Kidney capillary endothelial cell (primary cell): ENCODE measurements at places on chromosomes 1 and 21.

GRCh38 chr1:179058487-179059483 is 23.1 kb upstream of the TOR3A start:
- DNase-seq: no peak

- DNase-seq: no peak
Observed at GRCh38 chr1:8408151-8408839, 90.4 kb downstream of the SLC45A1 start.

GRCh38 chr1:91124989-91125417 is 103.2 kb upstream of the ZNF644 start:
- DNase-seq: no peak

DNA sequence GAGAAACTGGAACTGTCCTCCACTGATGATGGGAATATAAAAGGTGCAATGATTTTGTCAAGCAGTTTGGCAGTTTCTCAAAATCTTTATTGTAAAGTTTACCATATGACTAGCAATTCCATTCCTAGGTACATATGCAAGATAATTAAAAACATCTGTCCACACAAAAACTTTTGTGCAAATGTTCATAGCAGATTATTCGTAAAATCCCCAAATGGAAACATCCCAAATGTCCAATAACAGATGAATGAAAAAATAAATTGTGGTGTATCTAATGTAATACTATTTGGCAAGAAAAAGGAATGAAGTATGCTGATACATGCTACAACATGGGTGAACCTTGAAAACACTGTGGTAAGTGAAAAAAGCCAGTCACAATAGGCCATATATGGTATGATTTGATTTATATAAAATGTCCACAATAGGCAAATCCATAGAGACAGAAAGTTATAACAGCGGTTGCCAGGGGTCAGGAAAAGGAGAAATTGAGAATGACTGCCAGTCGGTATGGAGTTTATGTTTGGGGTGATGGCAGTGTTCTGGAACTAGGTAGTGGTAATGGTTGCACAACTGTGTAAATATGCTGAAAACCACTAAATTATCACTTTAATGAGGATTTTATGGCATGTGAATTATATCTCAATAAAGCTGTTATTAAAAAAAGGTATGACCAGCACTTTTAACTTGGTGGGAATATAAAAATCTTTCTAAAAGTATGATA is 81.7 kb upstream of the BEND5 start:
- DNase-seq: no peak

DNA sequence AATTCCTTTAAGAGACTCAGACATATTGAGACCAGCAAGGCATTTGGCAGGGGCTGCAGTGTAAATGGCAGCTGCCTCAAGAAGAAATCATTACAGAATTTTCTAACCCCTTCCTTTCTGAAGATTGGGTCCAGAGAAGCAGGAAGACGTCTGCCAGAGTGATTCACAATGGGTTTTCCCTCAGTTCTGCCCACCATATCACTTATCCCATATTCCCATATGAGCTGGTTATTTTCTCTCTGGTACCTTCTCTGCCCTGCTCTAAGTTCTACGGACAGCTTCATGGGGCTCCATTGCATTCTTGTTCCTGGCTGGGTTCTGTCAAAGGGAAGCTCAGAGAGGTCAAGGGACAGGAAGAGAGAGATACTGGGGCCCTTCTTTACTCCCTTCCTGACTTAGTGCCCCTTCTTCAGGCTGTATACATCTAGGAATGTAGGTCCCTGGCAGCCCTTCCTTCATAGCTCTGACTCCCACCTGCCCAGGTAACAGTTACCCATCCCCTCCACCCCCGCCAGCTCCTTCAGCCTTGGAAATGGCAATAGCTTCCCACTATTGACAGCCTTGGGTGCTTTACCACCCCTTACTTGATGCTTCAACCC is 420.6 kb upstream of the DAB1 start:
- DNase-seq: no peak

- DNase-seq: no peak
Observed at GRCh38 chr1:156359973-156360372, 9.0 kb upstream of the RHBG start.

- no peak for DNase-seq
Observed at GRCh38 chr1:182351790-182352364, 39.7 kb downstream of the GLUL start.

GRCh38 chr1:15160626-15161025 is 7.1 kb downstream of the TMEM51 start:
- no peak for DNase-seq

- DNase-seq: no peak
Observed at GRCh38 chr21:43689556-43690337, 29.2 kb upstream of the PDXK start.

- no peak for DNase-seq
Observed at GRCh38 chr1:181179987-181180365, 91.5 kb downstream of the IER5 start.

DNA sequence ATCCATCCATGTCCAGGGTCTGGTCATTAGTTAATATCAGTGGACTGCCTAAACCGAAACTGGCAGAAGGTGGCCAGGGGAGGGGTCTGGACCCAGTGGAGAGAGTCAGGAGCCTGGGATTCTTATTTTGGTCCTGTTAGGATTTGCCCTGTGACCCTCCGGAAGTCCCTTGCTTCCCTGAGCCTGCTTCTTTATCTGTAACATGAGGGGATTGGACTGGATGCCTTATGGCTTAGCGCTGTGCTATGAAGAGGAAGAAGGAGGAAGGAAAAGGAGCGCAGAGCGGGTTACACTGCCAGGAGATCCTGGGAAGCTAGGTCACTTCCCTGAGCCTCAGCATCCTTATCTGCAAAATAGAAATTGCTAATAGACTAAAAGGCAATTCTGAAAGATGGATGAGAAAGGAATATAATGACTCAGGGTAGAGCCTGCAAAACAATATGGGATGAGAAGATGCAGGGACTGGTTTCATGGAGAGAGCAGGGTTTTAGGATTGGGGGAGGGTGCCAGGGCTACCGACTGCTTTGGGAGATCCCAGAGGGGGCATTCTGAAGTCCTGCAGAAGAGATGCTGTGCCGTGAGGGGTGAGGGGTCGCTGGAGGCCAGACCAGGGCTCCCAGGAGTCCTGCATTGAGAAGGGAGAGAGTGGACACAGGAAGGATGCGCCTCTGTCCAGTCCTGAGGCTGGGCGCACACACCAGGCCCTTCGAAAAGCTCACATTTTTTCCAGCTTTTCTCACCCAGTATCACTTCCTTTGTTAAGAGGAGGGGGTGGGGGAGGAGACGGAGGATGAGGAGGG is 460 bp upstream of the ADORA1 start:
- DNase-seq: no peak

DNA sequence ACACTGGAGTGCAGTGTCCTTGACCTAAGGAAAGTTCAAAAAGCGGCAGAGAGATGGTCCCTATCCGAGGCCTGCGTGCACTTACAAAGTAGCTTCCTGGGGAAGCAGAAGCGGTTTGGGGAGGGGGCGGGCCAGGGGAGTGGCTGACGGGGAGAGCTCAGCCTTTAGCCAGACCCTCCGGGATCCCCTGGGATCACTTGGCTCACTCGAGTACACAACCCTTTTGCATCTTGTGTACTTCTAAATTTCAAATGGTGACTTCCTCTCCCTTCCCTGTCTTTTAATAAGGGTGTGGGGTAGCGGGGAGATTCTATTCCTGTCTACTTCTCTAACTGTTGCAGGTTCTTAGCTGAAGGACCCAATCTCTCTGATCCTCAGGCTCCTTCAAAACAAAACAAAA is 18.1 kb upstream of the SNX27 start:
- DNase-seq: no peak

GRCh38 chr1:210366767-210367166 is 38.1 kb downstream of the HHAT start:
- DNase-seq: no peak

DNA sequence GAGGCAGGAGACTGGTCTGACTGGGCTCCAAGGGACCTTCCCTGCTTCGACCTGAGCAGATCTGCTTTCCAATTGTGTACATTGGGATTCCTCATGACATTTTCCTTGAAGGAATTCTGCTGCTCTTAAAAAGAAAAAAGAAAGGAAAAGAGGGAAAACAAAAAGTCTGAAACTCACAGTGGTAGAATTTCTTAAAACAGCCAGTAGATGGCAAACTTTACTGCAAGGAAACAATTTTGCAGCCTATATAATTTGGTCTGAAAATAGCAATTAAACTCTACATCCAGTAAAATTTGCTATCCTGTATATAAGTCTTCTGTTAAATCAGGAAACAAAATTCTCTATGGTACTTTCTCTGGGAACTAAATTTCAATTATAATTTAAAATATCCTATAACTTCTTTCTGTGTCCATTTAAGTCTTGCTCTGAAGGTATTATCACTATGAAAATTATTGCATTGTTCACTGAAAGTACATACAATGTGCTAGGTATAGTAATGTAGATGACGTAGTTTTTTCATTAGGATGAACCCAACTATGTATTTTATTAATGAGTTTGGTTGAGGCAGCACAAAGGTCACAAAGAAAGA is 59.8 kb downstream of the CRB1 start:
- DNase-seq: peak; percentile 16

- peak; percentile 92 for DNase-seq
Observed at GRCh38 chr1:108831225-108831624, 25.7 kb downstream of the AKNAD1 start.

DNA sequence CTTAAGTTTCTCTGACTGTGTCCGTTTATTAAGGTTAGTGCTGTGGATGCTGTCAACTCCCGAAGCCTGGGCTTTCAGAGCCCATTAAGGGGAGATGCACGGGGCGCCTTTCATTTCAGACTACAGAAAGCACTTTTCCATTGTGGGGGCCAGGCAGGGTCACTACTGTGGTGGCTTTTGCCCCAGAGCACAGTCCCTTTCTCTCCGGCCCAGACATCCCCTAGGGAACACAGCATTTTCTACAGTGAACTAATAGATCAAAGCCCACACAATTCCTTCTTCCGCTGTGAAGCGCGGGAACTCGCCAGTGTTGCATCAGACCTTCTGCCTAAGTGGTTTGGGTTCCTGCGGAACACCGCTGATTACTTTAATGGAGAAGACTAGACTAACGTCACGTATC is 26.8 kb upstream of the MAP1LC3C start:
- DNase-seq: no peak

- no peak for DNase-seq
Observed at GRCh38 chr1:33624991-33625870, 152.8 kb downstream of the ZSCAN20 start.

- DNase-seq: peak; percentile 23
Observed at GRCh38 chr1:100034470-100034869, 64.7 kb downstream of the SLC35A3 start.

DNA sequence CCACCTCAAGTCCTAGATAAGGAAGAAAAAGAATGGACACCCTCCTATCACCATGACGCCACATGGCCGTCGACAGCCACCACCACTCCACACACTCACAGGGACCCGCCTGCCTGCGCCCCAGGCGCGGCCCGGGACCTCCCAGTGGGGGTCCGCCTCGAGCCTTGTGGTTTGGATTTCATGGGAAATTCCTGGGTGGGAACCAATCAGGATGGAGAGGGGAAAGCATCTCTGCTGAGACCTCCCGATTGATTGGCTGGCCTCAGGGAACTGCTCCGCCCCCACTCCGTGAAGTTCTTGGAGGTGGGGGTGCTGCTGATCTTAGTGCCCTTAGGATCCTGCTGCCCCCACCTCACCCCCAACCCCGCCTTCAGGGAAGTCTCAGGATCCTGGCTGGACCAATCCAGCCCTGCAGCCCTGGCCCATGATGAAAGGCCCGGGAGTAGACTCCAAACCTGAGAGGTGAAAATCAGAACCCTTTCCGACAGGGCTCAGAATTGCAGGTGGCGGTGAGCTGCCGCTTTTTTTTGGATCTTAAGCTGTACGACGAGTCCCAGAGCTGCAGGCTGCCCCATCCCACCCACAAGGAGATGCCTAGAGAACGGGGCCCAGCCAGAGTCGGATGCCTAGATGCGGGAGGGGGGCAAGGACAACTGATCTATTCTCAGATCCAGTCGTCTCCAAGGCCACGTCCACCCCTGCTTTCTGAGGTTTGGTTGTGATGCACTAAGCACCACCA is 29.0 kb upstream of the TMEM51 start:
- DNase-seq: no peak
